ENCODE measurements at places on chromosomes 3 and 15.

DNA sequence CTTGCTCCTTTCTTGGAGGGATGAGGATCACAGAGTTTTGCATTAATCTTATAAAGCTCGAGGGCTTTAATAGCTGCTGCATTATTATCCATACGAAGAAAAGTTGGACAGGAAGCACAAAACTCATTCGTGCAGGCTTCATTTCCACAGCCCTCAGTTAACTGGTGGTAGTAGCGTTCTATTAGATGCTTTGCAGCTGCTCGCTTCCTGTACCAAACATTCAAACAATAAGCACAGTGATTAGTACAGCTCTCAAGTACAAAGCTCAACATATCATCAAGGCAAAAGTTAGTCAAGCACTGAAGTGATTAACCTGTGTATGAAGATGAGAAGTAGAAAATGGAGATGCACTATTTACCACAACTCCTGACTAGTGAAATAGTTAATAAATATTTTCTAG, 63.3 kb downstream of the UBE3A start:
- no peak for DNase-seq

DNA sequence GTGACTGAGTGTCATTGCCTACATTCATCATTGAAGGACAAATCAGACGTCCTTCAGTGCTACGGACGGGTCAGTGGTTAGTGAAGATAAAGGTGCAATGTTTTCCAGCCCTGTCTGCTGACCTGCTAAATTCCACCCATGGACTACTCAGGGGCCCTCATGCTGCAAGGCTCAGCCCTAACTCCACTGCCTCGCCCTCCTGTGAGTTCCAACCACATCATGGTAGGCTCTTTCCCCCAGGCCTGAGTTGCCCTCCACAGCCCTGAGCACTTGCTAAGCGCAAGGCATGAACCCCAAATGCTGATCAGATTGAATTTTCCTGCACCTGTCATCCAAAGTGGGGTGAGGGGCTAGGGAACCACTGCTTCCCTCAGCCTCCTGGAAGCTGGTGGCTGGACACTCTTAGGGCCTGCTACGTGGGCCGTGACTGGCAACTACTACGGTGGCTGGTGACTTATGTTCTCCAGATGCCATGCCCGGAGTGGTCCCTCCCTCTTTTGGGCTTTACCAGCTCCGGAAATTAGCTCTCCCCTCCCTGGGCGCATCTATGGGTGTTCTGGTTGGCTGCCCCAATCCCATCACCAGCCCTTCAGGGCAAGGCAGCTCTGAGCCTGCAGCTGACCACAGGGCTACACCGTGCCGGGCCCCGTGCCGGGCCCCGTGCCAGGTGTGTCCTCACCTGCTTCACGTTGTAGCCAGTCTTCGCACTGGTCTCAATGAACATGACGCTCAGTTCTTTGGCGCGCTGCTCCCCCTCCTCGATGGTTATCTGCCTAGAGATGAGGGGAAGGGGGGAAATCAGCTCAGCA, 32.1 kb downstream of the SRPRB start:
- no peak for DNase-seq

- DNase-seq = no peak
These were observed 86.1 kb upstream of the NTRK3 start for GRCh38 chr15:88342666-88343065.

- no peak for DNase-seq
These were observed 50.2 kb downstream of the SAMMSON start for GRCh38 chr3:70049761-70050160.

- no peak for DNase-seq
These were observed 3.3 kb upstream of the CCDC174 start for GRCh38 chr3:14647976-14648955.

GRCh38 chr3:59660376-59660775, 610.6 kb upstream of the CFAP20DC start:
- no peak for DNase-seq

DNA sequence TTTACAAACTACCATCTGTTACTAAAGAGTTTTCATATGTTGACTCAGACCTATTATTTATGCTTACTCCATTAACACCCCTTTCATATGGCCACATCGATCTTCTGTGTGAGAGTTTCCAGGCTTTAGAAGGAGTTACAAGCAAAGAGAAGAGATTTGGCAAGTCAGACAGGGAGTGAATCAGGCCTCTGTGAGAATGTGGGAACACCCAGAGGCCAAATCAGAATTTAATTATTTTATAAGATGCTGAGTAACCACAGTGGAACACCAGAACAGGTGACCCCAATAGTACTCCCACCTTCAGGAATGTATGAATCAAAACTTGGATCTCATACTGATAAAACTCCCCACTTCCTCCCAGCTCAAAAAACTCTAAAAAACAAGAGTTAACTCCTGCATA, 42.0 kb downstream of the IFT57 start:
- DNase-seq = no peak

GRCh38 chr3:187623285-187623814, 46.8 kb downstream of the SST start:
- DNase-seq = no peak

- DNase-seq = no peak
These were observed 507.3 kb upstream of the CBLB start for GRCh38 chr3:106376016-106376570.

DNA sequence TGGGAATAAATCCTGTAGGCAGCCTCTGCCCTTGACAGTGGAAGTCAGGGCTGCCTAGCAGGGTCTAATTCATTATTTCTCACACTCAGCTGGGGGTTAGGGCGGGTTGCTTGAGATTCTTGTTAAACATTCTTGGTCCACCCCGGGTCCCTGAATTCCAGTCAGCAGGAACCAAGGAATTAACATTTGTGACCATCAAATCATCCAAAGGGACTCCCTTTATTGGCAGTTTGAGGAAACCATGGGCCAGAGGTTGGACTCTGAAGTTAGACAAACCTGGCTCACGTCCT, 122.8 kb downstream of the EEFSEC start:
- DNase-seq = no peak

GRCh38 chr3:158097593-158098308, 8.5 kb downstream of the SHOX2 start:
- peak; percentile 61 for DNase-seq

DNA sequence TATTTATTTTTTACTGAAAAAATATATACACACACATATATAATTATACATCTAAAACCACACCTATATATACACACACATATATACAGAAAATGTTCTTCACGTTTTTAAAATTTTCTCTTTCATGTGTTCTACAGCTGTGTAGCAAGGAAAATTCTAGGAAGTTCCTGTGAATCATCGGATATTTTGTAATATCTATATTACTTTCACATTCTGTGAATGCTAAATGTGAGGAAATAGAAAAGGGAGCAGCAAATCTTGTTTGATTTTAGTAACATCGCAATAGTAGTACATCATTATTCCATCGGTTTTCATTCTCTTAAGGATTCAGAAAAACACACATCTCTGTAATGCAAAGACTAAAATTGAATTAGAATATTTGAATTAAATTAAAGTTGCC, 836.8 kb upstream of the NECTIN3 start:
- DNase-seq = no peak

All from stimulated activated CD4-positive, alpha-beta T cell treated with anti-CD3 and anti-CD28 coated beads, Interleukin-4, amount 100 ng/mL, for 48 hours (primary cell).